Stimulated activated CD8-positive, alpha-beta memory T cell treated with anti-CD3 and anti-CD28 coated beads, Interleukin-4, amount 100 ng/mL, for 1 hour (primary cell): ENCODE measurements at places on chromosomes 6 and 20.

GRCh38 chr6:84926189-84927155 lies 162.1 kb upstream of the TBX18 start:
- DNase-seq: no peak

DNA sequence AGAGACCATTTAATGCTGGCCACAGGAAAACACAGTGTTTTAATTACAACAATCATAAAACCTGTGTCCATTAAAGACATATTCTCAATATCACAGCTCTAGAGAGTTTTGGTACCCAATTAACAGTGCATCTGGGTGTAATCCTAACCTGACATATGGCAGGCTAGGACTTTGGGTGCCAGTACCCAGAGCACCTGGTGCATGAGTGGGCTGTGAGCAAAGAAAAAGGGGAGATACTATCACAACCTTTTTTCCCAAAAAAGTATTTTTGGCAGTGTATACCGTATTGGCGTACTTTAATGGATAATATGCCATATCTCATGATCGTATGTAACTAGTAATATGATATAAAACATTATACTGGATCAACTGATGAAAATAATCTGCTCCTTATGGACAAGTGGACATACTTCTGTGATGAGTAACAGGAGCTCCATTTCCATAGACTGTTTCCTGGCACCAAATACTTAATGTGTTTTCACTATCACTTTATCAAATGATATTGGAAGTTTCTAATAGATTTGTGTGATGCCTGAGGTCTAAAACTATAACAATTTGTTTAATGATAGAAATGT lies 91.7 kb downstream of the COL19A1 start:
- no peak for DNase-seq

DNA sequence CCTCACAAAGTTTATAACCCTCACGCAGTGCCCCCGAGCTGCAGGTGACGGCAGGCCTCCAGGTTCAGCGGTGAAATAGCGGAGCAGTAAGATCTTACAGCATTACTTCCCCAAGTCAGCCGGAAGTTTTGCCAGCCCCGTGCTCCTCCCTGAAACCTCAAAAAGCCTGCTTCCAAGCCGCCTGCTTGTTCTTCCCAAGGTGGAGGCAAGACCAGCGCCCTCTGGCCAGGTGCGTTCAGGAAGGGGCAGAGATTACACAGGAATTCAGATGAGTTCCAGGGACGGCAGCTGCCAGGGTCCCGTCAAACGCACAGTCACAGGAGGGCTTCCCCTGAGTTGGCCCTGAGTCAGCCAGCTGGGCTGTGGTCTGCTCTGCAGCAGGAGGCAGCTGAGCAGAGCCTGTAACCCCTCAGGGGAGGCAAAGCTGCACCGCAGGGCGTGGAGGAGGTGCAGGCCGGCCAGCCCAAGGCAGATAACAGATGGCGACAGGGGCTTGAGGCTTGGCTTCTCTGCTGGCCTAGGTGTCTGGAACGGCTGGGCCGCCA lies 124.1 kb upstream of the RPS6KA2 start:
- DNase-seq: no peak

DNA sequence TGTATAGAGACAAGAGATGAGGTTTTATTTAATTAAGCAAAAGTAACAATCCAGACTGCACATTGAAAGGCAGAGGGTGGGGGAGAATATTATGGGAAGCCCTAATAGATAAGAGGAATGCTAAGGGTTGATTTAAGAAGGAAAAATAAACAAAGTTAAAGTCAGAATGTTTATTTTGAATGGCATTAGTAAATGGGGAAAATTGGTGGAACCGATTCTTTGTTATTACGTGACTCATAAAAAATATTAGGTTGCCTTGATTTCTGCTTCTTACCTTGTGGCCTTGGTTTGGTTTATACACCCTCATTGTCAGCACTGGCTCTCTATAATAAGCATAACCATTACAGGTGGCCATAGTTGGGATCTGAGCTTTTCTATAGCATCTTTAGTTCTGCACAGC lies 674.8 kb upstream of the CITED2 start:
- DNase-seq: no peak

DNA sequence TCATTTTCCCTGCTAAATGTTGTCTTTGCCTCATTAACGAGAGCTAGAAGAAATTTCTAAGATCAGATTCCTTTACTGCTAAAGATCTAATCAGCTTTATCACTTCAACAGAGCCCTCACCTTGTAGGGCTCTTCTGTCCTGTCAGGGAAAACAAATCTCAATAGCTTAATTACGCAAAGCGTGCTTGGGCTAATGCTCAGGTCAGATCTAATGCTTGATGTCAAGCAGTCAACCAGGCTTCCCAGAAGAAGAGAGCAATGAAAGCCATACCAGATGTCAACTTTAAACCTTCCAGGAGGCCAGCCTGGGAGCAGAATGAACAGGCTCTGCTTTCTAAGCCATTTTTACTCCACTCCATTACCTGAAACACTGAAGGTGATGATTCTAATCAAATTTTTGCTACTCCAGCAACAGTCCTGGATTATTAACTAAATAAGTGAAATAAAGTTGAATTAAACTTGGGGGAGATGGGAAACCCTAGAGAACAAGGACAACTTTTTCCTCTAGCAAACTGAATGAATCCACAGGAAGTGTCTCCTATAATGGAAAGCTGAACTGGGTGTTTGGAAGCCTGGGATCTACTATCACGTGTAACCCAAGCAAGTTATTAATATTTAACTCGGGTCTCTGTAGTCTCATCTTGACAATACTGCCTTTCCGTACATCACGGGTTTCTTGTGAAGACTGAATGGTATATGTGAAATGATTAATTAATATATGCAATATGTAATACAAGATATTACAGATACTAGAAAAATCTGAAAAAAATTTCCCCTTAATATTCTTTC lies 273.7 kb downstream of the PTPRK start:
- no peak for DNase-seq

DNA sequence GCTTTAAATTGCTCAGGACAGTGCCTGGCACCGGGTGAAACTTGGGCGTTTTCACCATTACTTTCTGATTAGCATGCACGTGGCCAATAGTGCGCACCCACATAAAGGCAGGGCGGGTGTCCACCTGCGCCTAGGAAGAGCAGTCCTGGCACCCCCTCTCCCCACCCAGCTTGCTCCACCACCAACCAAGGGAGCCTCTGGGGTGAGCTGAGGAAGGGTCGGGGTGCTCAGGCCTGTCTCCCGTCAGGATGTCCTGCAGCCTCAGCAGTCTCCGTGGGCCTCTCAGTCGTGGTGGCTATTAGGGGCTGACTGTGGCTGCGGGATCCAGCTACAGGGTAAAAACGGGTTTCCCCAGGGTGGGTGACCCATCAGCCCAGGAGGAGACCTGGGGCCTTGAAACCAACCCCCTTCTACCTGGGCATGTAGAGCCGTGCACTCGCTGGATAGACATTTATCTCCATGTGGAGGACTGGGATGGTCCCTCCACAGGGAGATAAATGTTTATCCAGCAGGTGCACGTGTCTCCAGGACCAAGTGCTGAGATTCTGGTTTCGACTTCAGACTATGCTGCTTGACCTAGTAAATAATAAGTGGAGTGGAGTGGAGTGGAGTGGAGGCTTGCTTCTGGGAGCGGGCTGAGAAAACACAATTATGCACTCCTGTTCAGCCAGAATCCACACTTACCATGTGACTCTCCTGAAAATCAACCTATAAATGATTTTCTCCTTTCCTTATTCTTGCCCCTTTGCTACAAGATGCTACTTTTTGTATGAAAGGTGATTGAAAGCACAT lies 91.1 kb downstream of the ZDHHC14 start:
- DNase-seq: no peak

DNA sequence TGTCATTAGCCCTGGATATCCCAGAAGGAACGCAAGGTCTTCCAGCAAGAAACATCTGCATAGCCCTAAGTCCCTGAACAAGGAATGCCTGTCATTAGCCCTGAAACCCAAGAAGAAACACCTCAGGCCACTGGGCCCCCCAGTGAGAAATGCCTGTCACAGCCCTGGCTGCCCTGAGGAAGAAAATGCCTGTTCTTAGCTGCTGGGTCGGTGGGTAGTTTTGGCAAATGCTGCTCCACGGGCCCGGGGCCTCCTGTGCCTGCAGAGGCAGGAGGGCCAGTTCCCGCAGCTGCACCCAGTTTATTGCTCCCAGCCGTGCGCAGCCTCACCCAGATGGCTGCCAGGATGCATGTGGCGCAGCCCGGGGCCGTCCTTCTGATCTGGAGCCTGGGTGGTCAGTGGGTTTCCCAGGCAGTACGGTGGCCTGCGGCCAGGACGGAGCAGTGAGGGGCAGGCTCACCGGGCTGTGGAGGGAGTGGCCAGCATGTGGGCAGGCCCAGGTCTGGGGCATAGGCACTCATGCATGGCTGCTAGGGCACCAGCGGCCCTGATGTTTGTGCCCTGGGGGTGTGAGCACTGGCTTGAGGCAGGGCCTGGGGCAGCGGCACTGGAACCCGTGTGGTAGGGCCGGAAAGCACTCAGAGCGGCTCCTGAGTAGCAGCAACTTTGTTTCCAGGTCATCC lies 219.0 kb downstream of the ERMARD start:
- DNase-seq: no peak

DNA sequence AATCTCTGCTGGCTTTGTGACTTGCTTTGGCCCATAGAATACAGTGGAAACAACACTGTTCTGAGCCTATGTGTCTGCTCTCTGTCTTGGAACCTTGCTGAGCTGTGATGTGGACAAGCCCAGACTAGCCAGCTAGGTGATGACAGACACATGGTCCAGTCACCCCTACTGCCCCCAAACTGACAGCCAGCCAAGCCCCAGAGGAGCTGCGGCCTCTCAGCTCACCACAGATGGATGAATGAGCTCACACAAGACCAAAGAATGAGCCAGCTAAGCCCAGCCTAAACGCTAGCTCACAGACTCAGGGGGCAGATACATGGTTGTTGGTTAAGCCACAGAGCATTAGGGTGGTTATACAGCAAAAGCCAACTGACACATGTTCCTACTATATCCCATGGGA lies 4.1 kb downstream of the AARS2 start:
- no peak for DNase-seq

- no peak for DNase-seq
Measured at GRCh38 chr6:109052018-109052651, 42.5 kb downstream of the SESN1 start.

- no peak for DNase-seq
Measured at GRCh38 chr6:71333697-71334096, 45.1 kb downstream of the OGFRL1 start.
